Smooth muscle cell of the pulmonary artery (primary cell): ENCODE measurements at places on chromosomes 3 and 15. TPM values are rescaled to one million over a fixed set of nuclear protein-coding genes. Genes with fewer than 3 reads are reported as not detected.

BCHE gene
- 0.73 and 1.4 TPM in 2 replicates for total RNA-seq

AGTR1 gene
- total RNA-seq: 0.30 and 3.7 TPM in 2 replicates

SSR3 gene
- total RNA-seq: 391 and 422 TPM in 2 replicates

PLCB2 gene
- 0.07 and 0.43 TPM in 2 replicates for total RNA-seq

KBTBD8 gene
- total RNA-seq: 3.1 and 4.2 TPM in 2 replicates

MYO1E gene
- 122 and 124 TPM in 2 replicates for total RNA-seq

NT5DC2 gene
- total RNA-seq: 117 and 122 TPM in 2 replicates

CFAP100 gene
- not detected in 2 replicates for total RNA-seq

UACA gene
- total RNA-seq: 133 and 231 TPM in 2 replicates

ARNT2 gene
- 4.1 and 10.4 TPM in 2 replicates for total RNA-seq

ACTRT3 gene
- 5.7 and 6.4 TPM in 2 replicates for total RNA-seq

GMNC gene
- 0.07 TPM in 2 replicates for total RNA-seq

FBXL2 gene
- 17.4 and 27.8 TPM in 2 replicates for total RNA-seq

RTP4 gene
- 0.20 and 0.59 TPM in 2 replicates for total RNA-seq

APOD gene
- 0.23 and 0.52 TPM in 2 replicates for total RNA-seq

ALS2CL gene
- 1.8 and 3.2 TPM in 2 replicates for total RNA-seq

SCN5A gene
- 0.23 and 0.72 TPM in 2 replicates for total RNA-seq

BUB1B gene
- 2.9 and 7.0 TPM in 2 replicates for total RNA-seq

SLC28A2 gene
- total RNA-seq: not detected in 2 replicates

THRB gene
- total RNA-seq: 0.83 and 3.9 TPM in 2 replicates

MELTF gene
- 11.1 and 19.6 TPM in 2 replicates for total RNA-seq

WDR76 gene
- total RNA-seq: 3.8 and 6.5 TPM in 2 replicates

RUBCN gene
- total RNA-seq: 11.5 and 16.3 TPM in 2 replicates
